ENCODE measurements at places on chromosomes 7 and 10. TPM values are rescaled to one million over a fixed set of nuclear protein-coding genes. Genes with fewer than 3 reads are reported as not detected.

DIP2C gene
- polyA plus RNA-seq, result 2.2 TPM

MGAM2 gene
- polyA plus RNA-seq, result 0.03 TPM

CDK5 gene
- 6.3 TPM for polyA plus RNA-seq

PCLO gene
- 0.09 TPM for polyA plus RNA-seq

ASIC3 gene
- polyA plus RNA-seq, result 2.6 TPM

PLXDC2 gene
- polyA plus RNA-seq, result 2.4 TPM

WNT8B gene
- not detected for polyA plus RNA-seq

NKX2-3 gene
- 10.8 TPM for polyA plus RNA-seq

AQP1 gene
- polyA plus RNA-seq, result 4.4 TPM
